Retinal pigment epithelial cell (primary cell): ENCODE measurements at places on chromosomes 3 and 15.

DNA sequence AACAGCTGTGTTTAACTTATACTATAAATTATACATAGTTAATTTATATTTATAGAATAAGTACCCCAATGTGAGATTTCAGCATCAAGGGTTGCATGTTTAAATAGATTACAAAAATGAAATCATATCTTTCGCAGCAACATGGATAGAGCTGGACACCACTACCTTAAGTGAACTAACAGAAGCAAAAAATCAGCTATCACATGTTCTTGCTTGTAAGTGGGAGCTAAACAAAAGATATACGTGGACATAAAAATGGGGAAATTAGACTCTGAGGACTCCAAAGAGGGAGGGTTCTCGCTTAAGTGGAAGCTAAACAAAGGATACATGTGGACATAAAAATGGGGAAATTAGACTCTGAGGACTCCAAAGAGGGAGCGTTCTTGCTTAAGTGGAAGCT lies 626.5 kb upstream of the DPPA4 start:
- no peak for DNase-seq

- no peak for DNase-seq
These were observed 25.6 kb downstream of the CEP63 start for GRCh38 chr3:134511500-134511899.

DNA sequence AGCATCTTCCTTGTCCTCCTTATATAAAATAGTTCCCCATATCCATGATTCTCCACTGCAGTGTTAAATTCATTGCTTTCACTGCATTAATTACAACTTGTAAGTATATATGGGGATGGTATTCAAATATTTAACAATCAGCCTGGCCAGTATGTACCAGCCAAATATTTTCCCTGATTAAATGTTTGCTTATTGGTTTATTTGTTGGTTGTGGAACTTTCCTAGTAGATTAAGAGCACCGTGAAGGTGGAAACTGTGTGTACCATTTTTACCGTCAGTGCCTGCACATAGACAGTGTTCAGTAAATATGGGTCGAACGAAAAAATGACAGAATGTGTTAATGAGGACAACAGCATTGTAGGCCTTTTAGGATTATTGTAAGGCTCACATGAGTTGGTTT lies 7.0 kb downstream of the LAMP3 start:
- no peak for DNase-seq

DNA sequence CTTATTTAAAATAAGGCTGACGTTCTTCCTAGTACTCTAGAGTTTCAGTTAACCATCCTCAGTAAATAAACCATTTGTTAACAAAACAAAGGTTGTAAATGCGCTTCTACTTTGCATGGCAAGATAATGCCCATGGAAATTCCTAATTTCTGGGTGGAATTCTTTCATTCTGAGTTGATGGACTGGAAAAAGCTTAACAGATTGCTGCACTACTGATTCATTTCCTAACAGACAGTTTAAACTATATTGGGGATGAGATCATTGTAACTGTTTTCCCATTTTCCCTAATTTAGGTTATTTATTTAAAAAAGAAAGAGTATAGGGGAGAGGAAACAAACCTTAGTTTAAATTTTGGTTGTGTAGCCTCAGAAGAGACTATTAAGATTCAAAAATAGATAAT lies 342.2 kb downstream of the NLGN1 start:
- DNase-seq, result no peak
